ENCODE measurements at places on chromosomes 16 and 17.

- no peak for DNase-seq
These were observed 82.8 kb upstream of the SEC14L1 start for GRCh38 chr17:77058016-77058415.

GRCh38 chr17:81608605-81609004, 28.3 kb downstream of the NPLOC4 start:
- DNase-seq = no peak

DNA sequence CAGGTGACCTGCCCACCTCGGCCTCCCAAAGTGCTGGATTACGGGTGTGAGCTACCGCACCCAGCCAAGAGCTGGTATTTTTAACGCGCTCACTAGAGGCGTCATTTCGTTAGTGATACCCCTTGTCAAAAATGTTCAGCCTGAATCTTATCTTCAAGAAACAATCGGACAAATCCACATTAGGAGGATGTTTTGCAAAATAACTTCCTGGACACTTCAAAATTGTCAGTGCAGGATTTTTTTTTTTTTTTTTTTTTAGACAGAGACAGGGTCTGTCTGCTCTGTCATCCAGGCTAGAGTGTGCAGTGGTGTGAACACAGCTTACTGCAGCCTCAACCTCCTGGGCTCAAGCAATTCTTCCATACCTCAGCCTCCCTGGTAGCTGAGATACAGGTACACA, 63.0 kb downstream of the RMI2 start:
- DNase-seq = no peak

- no peak for DNase-seq
These were observed 161.7 kb upstream of the SOX9 start for GRCh38 chr17:71959154-71959553.

DNA sequence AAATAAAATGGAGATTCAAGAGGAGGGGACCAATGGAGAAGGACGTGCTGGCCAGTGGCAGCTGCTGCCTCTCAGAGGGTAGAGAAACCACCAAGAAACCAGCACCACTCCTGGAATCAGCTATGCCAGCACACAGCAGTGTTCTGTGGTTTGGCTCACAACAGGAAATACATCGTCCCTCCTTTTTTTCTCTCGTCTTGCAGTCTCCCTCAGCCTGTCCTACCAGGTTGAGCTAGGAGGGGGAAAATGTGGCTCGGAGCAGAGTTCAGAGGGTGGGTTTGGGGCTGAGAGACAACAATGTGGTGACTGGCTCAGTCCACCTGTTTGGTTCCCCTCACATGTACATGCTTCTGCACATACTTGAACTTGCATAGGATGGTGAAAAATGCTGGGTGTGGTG, 19.9 kb upstream of the SLC16A5 start:
- no peak for DNase-seq

- peak; percentile 45 for DNase-seq
These were observed 912 bp downstream of the USP22 start for GRCh38 chr17:21041741-21042457.

GRCh38 chr17:9251273-9251672, 230.0 kb downstream of the NTN1 start:
- no peak for DNase-seq

GRCh38 chr16:47713225-47713595, 252.1 kb downstream of the PHKB start:
- DNase-seq = no peak

- no peak for DNase-seq
These were observed 61.5 kb downstream of the SLC39A11 start for GRCh38 chr17:73030995-73031394.

GRCh38 chr17:59838052-59838916, 54.5 kb downstream of the TUBD1 start:
- DNase-seq = no peak

DNA sequence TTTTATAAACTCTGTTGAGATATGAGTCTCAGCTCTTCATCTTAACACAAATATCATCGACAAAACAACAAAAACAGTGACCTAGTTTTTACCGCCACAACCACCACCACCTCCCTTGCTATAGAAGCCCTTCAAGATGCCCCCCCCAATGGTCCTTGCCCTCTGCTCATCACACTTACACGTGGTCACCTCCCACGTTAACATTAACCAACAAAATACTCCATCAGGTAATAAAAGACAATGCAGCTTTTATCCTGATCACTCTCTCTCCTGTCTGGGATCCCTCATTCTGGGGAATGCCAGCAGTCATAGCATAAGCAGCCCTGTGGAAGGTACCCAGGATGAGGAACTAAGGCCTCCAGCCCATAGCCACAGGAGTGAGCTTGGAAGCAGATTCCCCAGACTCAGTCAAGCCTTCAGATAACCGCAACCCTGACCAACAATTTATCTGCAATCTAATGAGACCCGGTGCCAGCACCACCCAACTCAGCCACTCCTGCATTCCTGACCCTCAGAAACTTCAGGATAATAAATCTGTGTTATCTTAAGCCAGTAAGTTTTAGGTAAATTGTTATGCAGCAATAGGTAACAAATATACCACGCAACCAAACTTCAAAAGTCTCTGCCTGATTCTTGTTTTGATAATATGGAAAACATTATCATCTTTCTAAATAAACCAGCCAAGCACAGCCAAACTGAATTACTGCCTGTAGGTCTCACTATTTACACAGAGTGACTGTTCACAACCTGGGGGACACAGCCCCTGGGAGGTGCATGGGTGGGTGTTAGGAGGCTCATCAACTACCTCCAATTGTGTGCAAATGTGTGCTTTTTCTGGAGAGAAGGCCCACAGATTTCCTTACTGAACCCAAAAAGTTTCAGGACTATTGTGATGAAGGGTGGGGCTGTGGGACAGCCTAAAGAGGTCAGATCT, 6.1 kb downstream of the PECAM1 start:
- no peak for DNase-seq

DNA sequence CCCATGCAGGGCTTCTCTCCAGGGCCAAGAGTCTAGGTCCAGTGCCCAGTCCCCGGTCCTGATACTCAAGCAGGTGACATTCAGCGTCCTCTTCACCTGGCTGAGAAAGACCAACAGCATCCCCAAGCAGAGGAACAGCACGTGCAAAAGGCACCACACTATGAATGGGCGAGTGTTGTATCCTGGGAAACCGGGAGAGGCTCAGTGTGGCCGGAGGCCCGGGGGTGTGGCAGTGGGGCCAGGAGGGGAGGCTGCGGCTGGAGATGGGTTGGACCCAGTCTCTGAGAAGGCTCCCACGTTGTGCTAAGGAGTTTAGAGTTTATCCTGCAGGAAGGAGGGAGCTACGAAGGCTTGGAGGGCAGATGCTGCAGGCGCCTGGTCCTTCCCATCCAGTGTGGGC, 13.5 kb downstream of the ABR start:
- no peak for DNase-seq

DNA sequence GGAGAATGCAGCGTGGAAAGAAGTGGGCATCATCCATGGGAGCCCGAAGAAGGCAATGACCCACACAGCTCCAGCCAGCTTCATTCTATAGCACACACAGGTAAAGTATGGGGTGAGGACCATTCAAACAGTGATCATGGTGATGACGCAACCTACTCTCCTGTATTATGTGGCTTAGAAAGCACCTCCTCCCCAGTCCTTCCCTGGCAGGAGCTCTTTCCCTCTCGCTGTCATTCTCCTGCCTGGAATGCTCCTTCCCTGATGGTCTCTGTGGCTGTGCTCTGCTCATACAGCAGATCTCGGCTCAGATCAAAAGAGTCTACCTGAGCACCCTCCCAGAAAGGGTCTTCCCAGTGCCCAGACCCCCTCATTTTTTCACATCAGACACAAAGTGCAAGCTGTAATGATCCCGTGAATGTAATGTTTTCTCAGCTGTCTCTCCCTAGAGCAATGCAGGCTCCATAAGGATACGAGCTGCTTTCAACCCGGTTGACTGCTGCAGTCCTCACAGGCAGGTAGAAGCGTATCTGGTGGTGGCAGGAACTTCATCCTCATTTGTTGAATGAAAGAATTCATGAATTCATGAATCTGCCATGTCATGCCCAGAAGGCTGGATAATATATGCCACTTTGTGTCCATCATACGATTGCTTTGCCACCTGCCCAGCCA, 248.8 kb downstream of the HS3ST3A1 start:
- no peak for DNase-seq

GRCh38 chr17:11950771-11951519, 46.3 kb downstream of the ZNF18 start:
- DNase-seq = no peak

GRCh38 chr16:89827383-89828198, 684 bp upstream of the SPIRE2 start:
- no peak for DNase-seq

DNA sequence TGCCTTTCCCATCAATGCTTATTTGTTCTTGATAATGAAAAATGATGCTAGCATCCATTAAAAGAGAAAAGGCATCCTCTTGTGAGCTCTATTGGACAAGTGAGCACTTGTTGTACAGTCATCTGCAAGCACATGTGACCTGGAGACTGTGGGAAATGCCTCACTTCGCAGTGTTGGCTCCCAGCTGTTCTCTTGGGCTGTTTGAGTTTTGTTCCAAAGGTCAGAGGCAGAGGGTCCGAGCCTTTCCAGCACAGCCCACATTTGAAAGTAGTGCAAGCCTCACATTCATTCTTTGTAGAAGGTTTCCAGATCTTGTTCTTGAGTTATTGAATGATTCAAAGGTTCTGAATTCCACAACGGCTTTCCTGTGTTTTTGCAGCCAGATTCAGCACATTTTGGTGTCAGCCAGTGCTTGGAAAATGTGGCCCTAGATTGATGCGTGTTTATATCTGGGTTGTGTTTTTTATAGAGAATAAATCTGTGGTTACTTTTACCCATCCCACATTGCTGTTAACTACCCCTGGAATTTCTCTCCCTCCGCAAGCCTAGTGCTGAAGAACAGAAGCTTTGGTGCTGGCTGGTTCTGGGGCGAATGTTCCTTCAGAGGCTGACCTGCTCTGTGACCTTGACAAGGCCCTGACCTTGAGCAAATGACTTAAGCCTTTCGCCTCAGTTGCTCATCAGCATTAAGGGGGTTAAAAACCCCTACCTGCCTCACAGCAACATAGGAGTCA, 49.8 kb downstream of the CDH1 start:
- no peak for DNase-seq

DNA sequence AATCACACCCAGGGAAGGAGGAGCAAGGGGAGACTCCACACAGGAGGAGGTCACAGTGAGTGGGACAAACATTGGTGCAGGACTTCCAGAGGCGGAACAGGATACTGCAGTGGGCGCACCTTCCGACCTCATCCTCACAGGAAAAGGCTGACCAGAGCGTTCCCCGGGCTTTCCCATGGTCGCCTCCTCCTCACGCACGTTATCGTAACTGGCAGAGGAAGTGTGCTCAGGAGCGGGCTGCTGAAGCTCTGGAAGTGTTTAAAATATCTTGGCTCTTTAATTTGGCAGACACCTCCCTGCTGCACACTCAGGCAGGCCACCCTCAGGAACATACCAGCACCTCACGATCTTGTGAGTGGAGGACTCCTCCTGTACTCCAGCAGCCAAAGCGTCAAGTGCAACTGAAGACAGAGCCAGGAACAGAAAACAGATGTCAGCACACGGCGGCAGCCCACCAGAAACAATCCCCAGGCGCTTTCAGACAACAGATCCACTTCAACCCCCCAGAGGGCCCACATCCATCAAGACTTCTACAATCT, 17.5 kb downstream of the FANCA start:
- DNase-seq = no peak

DNA sequence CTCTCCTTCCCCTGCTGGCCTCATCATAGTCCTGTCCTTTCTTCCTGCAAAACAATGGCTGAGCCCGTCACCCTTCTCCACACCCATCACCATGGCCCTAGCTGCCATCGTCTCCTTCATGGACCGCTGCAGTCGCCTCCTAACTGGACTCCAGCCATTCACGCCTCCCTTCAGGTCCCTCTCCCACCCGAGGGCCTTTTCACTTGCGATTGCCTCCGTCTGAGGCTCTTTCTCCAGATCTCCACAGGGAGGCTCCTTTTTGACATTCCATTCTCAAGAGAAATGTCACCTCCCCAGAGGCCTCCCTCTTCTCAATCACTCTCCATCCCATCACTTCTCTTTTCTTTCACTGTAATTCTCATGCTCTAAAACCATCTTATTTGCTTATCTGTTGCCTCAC, 23.5 kb downstream of the GSG1L start:
- DNase-seq = no peak

GRCh38 chr17:42276609-42277341, 584 bp upstream of the STAT5B start:
- no peak for DNase-seq

- DNase-seq = no peak
These were observed 10.6 kb downstream of the TRPV2 start for GRCh38 chr17:16425698-16426659.

GRCh38 chr17:357644-358043, 5.0 kb upstream of the RPH3AL start:
- no peak for DNase-seq

- no peak for DNase-seq
These were observed 28.2 kb upstream of the KPNB1 start for GRCh38 chr17:47621293-47622179.

DNA sequence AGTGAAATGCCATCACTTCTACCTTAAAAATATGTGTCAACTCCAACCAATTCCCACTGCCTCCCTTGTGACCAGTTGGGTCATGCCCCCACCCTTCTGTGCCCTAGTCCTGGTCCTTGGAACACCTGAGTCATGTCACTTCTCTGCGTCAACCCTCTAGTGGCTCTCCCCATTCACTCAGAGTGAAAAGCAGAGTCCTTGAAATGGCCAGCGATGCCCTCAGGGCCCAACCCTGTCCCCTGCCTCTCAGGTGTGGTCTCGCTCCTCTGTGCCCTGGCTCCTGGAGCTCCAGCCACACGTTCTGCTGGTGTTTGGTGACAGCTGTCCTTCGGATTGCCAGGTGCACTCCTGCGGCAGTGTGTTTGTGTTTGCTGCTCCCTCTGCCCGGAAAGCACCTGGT, 89.2 kb downstream of the SPECC1 start:
- DNase-seq = no peak

GRCh38 chr17:28199115-28199514, 119.9 kb upstream of the TMEM97 start:
- DNase-seq = no peak

DNA sequence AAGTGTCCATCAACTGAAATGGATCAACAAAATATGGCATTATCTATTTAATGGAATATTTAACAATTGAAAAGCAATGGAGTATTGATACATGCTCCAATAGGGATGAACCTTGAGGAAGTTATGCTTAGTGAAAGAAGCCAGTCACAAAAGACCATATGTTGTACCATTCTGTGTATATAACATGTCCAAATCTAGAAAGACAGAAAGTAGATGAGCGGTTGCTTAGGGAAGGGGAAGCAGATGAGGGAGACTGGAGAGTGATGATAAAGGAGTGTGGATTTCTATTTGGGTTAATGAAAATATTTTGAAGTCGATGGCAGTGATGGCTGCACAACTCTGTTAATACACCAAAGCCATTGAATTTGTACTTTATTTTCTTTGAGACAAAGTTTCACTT, 8.5 kb upstream of the ERN1 start:
- DNase-seq = no peak

DNA sequence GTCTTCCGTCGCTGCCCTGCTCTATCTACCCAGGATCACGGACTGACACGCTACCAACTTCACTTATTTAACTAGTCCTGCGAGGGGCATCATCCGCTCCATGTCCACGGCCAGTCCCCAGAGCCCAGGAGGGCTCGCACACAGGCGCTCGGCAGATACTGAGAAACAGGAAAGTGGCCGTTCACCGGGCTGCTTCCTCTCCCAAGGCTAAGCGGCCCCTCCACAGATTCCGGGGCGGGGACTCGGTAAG, 388 bp downstream of the OXLD1 start:
- no peak for DNase-seq

Data from stimulated activated naive B cell treated with anti-CD40 and anti-IgM and Interleukin-4, amounts not matched to agents 10 μg/mL and 1 μg/mL and 100 μg/mL, for 72 hours (primary cell).